ENCODE measurements at places on chromosomes 4 and X. TPM values are rescaled to one million over a fixed set of nuclear protein-coding genes. Genes with fewer than 3 reads are reported as not detected.
A peak's percentile ranks its signal among the peaks of the same experiment; 100 is the strongest.

Gene ING2
- polyA plus RNA-seq = 13.9 TPM

Gene LANCL3
- not detected for polyA plus RNA-seq

Gene NSG1
- 4.6 TPM for polyA plus RNA-seq

Gene MSANTD1
- 0.22 TPM for polyA plus RNA-seq

Gene WWC2
- polyA plus RNA-seq = 0.33 TPM

Gene NAA11
- not detected for polyA plus RNA-seq

- H3K4me3 ChIP-seq = no peak overlapping the region
- peaks cover 32% of the 10 kb centered on the region for H3K27me3 ChIP-seq
- peaks cover 40% of the 10 kb centered on the region for H3K4me1 ChIP-seq
- DNase-seq = no peak
Measured at GRCh38 chr4:153790962-153791551, 2.2 kb upstream of the SFRP2 start.

GRCh38 chr4:40243386-40243948 lies 46.6 kb downstream of the RHOH start:
- H3K27me3 ChIP-seq = no peaks in the 10 kb centered on the region
- H3K27ac ChIP-seq = peak overlapping the region; percentile 100
- H3K4me3 ChIP-seq = peak overlapping the region; percentile 62
- H3K4me1 ChIP-seq = peaks cover 98% of the 10 kb centered on the region

DNA sequence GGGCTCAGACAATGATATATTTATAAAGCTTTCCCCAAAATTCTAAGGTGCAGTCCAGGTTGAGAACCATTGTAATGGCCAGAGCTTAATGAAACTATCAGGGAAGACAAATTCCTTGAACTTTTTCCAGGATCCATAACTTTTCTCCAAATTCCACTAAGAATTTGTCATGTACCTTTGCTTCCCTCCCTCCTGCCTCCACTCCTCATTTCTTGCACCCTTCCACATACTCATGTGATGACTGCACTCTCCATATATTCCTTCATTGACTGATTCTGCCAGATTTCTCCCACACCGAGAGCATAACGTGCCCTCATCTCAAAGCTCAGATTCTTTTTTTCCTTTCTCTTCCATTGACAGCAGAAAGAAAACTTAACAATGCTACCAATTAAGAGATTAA lies 20.9 kb upstream of the AMELX start:
- H3K4me1 ChIP-seq = no peaks in the 10 kb centered on the region
- no peak for DNase-seq
- no peak overlapping the region for H3K27ac ChIP-seq
- no peaks in the 10 kb centered on the region for H3K27me3 ChIP-seq
- H3K4me3 ChIP-seq = no peak overlapping the region

DNA sequence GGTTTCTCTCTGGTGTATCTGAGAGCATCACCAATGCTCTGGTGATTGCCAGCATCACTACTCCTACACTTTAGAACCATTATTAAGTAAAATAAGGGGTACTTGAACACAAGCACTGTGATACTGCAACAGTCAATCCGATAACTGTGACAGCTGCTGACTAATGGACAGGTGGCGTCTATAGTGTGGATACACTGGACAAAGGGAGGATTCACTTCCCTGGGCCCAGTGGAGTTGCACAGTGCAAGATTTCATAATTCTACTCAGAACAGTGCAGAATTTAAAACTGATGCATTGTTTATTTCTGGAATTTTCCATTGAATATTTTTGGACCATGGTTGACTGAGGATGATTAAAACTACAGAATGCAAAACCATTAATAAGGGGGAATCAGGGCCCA lies 97.8 kb downstream of the SHROOM3 start:
- no peaks in the 10 kb centered on the region for H3K36me3 ChIP-seq
- DNase-seq = no peak
- H3K4me3 ChIP-seq = no peak overlapping the region
- H3K27me3 ChIP-seq = no peaks in the 10 kb centered on the region

GRCh38 chr4:39062770-39063097 lies 702 bp downstream of the KLHL5 start:
- no peak for DNase-seq
- H3K36me3 ChIP-seq = no peaks in the 10 kb centered on the region
- H3K27ac ChIP-seq = no peak overlapping the region
- no peaks in the 10 kb centered on the region for H3K27me3 ChIP-seq
- H3K4me1 ChIP-seq = no peaks in the 10 kb centered on the region

DNA sequence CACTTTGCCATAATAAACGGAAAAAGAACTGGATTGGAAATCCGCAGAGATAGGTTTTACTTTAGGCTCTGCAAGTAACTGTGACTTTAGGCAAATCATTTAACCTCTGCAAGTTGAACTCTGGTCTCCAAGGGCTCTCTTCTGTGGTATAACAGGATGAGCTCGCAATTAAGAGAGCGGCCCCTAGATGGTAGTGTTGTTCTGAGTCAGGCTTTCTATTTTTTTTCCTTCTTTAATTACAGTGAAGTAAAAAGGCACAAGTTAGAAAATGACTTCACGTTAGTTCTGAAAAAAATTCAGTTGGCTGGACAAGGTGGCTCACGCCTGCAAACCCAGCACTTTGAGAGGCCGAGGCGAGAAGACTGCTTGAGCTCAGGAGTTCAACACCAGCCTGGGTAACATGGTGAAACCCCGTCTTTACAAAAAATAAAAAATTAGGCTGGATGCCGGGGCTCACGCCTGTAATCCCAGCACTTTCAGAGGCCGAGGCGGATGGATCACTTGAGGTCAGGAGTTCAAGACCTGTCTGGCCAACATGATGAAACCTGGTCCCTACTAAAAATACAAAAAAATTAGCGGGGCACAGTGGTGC lies 18.0 kb downstream of the RPS3A start:
- no peak for DNase-seq
- no peaks in the 10 kb centered on the region for H3K4me1 ChIP-seq
- peaks cover under 1% of the 10 kb centered on the region for H3K36me3 ChIP-seq
- H3K4me3 ChIP-seq = no peak overlapping the region

- peaks cover 10% of the 10 kb centered on the region for H3K36me3 ChIP-seq
- peak overlapping the region; percentile 90 for H3K27ac ChIP-seq
- H3K27me3 ChIP-seq = no peaks in the 10 kb centered on the region
- H3K4me3 ChIP-seq = peak overlapping the region; percentile 89
- DNase-seq = no peak
- H3K4me1 ChIP-seq = peaks cover 42% of the 10 kb centered on the region
Measured at GRCh38 chr4:189941005-189941450, 356 bp downstream of the FRG1 start.

DNA sequence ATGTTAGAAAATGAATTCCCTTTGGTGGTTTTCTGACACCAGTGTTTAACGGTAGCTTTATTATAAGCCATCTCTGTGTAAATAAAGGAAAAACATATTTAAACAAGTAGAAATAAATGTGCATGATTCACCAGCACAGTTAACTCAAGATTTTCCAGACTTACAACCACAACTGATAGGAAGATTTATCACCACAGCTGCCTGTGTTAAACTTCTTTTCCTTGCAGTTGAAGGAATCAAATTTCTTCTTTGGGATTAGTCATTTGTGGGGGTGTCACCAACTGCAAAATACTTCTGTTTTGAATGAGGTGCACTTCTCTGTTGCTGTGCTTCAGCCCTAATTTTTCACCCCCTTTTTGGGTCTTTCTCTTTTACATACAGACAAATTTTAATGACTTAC lies 128.1 kb upstream of the STK26 start:
- no peak for DNase-seq
- H3K27me3 ChIP-seq = no peaks in the 10 kb centered on the region
- no peak overlapping the region for H3K4me3 ChIP-seq
- H3K27ac ChIP-seq = no peak overlapping the region
- H3K36me3 ChIP-seq = no peaks in the 10 kb centered on the region

DNA sequence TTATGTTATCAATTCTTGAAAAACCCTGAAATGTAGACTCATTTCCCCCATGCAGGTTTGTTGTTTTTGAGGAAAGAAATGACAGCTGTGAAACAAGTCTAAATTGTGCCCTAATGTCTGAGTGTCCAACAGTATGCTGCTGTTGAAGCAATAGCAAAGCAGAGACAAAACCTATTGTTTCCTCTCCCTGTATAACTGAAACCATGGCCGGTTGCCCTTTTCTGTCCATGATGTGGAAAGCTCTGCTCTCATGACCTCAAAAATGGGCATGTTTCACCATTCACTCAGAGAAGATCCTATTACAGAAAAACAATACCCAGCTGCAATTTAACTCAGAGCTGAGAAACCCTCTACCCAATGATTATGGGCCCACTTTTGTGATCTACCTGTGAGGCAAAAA lies 312.6 kb upstream of the FTHL17 start:
- no peaks in the 10 kb centered on the region for H3K36me3 ChIP-seq
- no peaks in the 10 kb centered on the region for H3K27me3 ChIP-seq
- H3K4me3 ChIP-seq = no peak overlapping the region
- DNase-seq = no peak
- no peaks in the 10 kb centered on the region for H3K4me1 ChIP-seq

DNA sequence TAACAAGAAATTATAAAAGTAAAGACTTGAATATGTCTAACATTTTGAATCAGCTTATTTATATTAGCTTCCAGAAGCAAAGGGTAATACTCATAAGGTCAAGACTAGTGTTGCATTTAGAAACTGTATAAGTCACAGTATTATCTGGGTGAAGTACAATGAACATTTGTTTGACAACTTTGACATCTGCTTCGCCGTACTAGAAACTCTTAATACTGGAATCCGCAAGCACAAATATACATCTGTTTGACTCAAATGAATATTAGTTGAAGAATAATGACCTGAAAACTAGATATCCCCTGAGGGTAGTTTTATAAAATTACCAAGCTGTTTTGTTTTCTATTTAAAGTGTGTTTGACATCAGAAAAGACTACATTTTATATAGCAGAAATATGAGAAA lies 135.4 kb upstream of the ATOH1 start:
- H3K4me3 ChIP-seq = no peak overlapping the region
- H3K27me3 ChIP-seq = no peaks in the 10 kb centered on the region
- H3K27ac ChIP-seq = no peak overlapping the region
- H3K36me3 ChIP-seq = no peaks in the 10 kb centered on the region
- H3K4me1 ChIP-seq = no peaks in the 10 kb centered on the region

DNA sequence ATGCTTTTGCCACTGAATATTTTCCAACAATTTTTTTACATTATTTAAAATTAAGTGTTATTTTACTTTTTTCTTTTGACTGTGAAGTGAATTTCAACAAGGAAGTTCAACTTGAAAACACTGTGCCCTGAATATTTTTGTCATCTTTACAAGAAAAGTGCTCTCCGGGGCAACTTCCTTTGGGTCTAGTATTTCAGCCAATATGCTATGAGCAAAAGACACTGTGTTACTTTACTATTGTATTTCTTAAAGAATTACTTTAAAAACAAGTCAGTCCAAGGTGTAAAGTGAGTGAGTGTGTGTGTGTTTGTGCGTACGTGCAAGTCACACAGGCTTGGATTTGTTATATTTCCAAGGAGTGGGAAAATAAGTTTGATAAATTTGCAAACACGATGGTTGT lies 7.6 kb upstream of the USP53 start:
- peaks cover 3% of the 10 kb centered on the region for H3K27me3 ChIP-seq
- no peak overlapping the region for H3K4me3 ChIP-seq
- no peak overlapping the region for H3K27ac ChIP-seq
- DNase-seq = no peak
- H3K4me1 ChIP-seq = no peaks in the 10 kb centered on the region
- no peaks in the 10 kb centered on the region for H3K36me3 ChIP-seq

DNA sequence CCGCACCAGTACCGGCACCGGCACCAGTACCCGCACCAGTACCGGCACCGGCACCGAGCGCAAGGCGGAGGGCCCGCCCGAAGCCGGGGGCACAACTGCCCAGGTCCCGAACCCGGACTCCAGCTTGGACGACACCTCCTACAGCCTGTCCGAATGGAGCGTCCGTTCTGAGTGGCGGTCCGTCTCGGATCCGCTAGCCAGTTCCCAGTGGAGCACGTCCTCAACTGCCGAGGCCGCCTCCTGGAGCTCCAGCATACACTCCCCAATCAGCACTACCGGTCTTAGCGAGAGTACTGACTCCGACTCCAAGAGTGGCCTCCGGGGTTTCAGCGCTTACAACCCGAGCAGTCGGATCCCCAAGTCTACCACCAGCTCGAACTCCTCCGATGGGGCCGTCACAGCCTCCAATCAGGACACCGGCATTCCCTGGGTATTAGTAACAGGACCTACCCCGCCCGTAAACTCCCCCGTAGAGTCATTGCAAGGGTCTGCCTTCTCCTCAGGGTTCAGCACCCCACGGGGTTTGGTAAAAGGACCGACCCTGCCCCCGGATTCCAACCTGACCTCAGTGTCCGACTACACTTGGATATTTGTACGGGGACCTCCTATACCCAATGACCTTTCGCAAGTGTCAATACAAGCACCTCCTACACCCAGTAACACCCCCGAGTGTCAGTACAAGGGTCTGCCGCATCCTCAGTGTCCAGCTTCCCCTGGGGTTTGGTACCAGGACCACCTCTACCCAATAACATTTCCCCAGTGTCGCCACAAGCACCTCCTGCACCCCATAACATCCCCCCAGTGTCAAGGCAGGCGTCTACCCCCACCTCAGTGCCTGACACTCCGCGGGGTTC lies 721 bp upstream of the MAOA start:
- H3K27me3 ChIP-seq = peaks cover 4% of the 10 kb centered on the region
- peak overlapping the region; percentile 66 for H3K4me3 ChIP-seq
- no peaks in the 10 kb centered on the region for H3K36me3 ChIP-seq
- peak; percentile 51 for DNase-seq
